Posterior cingulate gyrus (tissue), 11 donors: ENCODE measurements at places on chromosomes 16 and 17.

- DNase-seq: no peak
Observed at GRCh38 chr17:57266902-57267311, 10.6 kb downstream of the MSI2 start.

- DNase-seq: peak; percentile 91
Observed at GRCh38 chr16:85522842-85523601, 90.1 kb upstream of the GSE1 start.

DNA sequence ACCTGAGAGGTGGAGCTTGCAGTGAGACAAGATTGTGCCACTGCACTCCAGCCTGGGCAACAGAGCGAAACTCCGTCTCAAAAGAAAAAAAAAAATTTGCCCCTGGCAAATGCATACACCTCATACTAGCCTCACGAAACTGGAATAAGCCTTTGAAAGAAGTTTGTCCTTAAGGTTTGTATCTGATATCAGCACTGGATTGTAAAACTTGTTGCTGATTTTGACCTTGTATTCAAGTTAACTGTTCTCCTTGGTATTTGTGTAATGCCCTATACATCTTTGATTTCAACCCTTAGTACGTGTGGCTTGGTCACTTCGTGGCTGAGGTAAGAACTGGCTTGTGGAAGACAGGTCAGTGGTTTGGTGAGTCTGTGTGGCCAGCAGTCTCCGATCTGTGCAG lies 6.2 kb upstream of the FLCN start:
- no peak for DNase-seq

GRCh38 chr17:40035162-40035559 lies 19.0 kb downstream of the MED24 start:
- DNase-seq: peak; percentile 91

- no peak for DNase-seq
Observed at GRCh38 chr16:31135535-31136286, at the start of gene PRSS8. Gene PRSS8 (minus strand): TSS chr16:31135727. CDS start chr16:31135498, 229 bp downstream.

- DNase-seq: peak; percentile 98
Observed at GRCh38 chr17:5419959-5420653, at the start of gene RPAIN. Gene RPAIN (plus strand): TSS chr17:5420182. CDS start chr17:5420211, 29 bp downstream.

- DNase-seq: no peak
Observed at GRCh38 chr17:67511012-67511411, 133.9 kb downstream of the PITPNC1 start.
